Smooth muscle cell of trachea (primary cell): ENCODE measurements at places on chromosomes 7 and 10. TPM values are rescaled to one million over a fixed set of nuclear protein-coding genes. Genes with fewer than 3 reads are reported as not detected.

R3HCC1L gene
- total RNA-seq = 17.5 and 20.2 TPM in 2 replicates

NEUROD6 gene
- total RNA-seq = not detected in 2 replicates

POM121C gene
- 12.1 and 12.4 TPM in 2 replicates for total RNA-seq

SSC4D gene
- total RNA-seq = 0.33 and 0.73 TPM in 2 replicates

MOGAT3 gene
- not detected in 2 replicates for total RNA-seq

CCDC172 gene
- total RNA-seq = not detected in 2 replicates

VAX1 gene
- total RNA-seq = not detected in 2 replicates

ENO4 gene
- 0.29 and 0.50 TPM in 2 replicates for total RNA-seq

CLDN3 gene
- 0.33 TPM in 1 of 2 replicates, not detected in the other for total RNA-seq

NAPEPLD gene
- total RNA-seq = 15.9 and 18.9 TPM in 2 replicates

ZNF736 gene
- 9.4 and 12.4 TPM in 2 replicates for total RNA-seq

BMPER gene
- 2.9 and 11.2 TPM in 2 replicates for total RNA-seq

ASB10 gene
- not detected in 2 replicates for total RNA-seq

ST8SIA6 gene
- 0.17 TPM in 1 of 2 replicates, not detected in the other for total RNA-seq

SPDYE2 gene
- not detected in 2 replicates for total RNA-seq

UNCX gene
- not detected in 2 replicates for total RNA-seq

TMEM213 gene
- total RNA-seq = not detected in 2 replicates

EIF4H gene
- 356 and 392 TPM in 2 replicates for total RNA-seq

LRRC18 gene
- under 0.01 and 0.29 TPM in 2 replicates for total RNA-seq

MCM10 gene
- 0.99 and 6.0 TPM in 2 replicates for total RNA-seq

INHBA gene
- 8.1 and 8.6 TPM in 2 replicates for total RNA-seq

RBAK gene
- total RNA-seq = 6.8 and 7.7 TPM in 2 replicates

SH2B2 gene
- 1.5 and 3.3 TPM in 2 replicates for total RNA-seq

CFAP70 gene
- 0.87 and 1.7 TPM in 2 replicates for total RNA-seq

ATG9B gene
- total RNA-seq = under 0.01 and 0.15 TPM in 2 replicates

PSD gene
- 0.73 and 20.2 TPM in 2 replicates for total RNA-seq

TAS2R4 gene
- 0.58 and 1.7 TPM in 2 replicates for total RNA-seq

DOCK4 gene
- 17.0 and 29.5 TPM in 2 replicates for total RNA-seq

FAM237B gene
- total RNA-seq = not detected in 2 replicates

ZCWPW1 gene
- total RNA-seq = 1.2 and 1.3 TPM in 2 replicates
